ENCODE measurements at places on chromosomes 3 and 15.

DNA sequence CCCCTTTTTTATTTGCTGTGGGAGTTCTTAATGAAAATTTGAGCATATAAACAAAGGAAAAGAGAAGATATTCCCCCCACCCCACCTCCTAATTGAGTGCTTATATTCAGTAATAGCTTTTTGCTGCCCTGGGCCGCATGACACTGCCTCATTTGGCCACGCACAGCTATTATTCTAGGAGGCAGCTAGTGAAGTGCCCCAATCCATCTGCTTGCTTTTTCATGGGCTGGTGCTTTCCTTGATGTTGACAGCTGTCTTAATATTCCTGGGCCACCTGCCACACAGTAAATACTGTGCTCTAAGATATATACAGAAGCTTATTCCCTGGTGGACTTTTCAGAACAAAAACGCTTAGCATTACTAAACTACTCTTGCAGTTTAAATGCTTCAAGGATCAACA is 3.8 kb upstream of the CRYBG3 start:
- DNase-seq: no peak

- no peak for DNase-seq
These were observed 211.4 kb downstream of the IL5RA start for GRCh38 chr3:2898591-2899353.

DNA sequence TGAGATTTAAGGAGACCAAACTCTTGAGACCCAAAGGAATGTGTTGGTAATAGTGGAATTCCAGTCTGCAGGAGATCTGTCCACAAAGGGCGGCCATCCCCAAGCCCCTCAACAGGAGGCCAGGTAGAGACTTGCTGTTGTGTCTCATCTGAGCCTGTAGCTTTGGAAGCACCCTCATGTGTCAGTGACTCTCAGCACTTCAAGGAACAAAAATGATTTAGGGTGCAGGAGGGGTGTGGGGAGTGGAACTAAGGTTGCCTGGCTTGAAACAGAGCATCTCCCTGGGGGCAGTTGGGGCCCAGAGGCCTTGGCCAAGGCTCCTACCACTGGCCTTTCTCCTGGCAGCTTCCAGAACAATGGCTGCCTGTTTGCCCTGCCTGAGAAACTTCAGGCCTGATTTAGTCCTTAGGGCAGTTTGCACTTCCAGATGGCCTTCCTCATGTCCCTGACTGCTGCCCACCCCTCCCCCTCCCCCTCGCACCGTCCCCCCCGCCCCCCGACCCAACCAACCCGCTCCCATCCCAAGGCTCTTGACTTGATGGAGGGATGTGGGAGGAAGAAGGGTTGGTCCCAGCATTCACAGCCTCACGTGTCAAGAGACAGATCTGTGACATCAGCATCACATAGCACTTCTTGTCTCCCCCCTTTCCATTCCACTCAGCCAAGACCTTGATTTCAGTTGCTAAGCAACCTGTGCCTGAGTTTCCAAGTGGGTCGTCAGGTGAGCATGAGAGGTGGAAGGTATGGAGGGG is 77.1 kb downstream of the CORO2B start:
- no peak for DNase-seq

DNA sequence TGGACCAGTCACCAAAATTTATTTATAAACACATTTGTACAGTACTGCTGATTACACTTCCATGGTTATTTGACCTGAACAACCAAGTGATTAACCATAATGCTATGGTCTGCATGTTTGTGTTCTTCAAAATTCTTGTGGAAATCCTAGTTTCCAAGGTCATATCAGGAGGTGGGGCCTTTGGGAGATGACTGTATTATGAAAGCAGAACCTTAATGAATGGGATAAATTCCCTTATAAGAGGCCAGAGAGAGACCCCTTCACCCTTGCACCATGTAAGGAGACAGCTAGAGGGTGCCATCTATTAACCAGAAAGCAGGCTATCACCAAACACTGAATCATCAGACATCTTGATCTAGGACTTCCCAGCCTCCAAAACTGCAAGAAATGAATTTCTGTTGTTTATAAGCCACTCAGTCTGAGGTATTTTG is 1.9 kb downstream of the SCAPER start:
- DNase-seq: no peak

GRCh38 chr3:156300371-156300770 is 180.0 kb downstream of the KCNAB1 start:
- no peak for DNase-seq

DNA sequence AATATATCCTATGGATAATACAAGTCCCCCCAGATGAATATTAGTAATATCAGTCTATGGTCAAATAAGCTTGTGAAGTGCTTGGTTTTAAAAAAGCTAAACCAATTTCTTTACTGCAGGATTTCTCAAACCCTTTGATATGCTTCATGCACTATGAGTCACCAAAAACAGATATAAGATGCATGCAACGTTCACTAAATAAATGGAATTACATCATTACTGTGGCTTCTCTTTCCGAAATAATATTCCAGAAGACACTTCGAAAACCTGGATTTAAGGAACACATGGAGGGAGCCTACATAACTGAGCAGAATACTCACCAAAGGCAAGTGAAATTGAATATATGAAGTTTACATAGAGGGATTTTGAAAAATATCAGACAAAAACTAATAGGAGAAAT is 126.3 kb upstream of the ABI3BP start:
- no peak for DNase-seq

DNA sequence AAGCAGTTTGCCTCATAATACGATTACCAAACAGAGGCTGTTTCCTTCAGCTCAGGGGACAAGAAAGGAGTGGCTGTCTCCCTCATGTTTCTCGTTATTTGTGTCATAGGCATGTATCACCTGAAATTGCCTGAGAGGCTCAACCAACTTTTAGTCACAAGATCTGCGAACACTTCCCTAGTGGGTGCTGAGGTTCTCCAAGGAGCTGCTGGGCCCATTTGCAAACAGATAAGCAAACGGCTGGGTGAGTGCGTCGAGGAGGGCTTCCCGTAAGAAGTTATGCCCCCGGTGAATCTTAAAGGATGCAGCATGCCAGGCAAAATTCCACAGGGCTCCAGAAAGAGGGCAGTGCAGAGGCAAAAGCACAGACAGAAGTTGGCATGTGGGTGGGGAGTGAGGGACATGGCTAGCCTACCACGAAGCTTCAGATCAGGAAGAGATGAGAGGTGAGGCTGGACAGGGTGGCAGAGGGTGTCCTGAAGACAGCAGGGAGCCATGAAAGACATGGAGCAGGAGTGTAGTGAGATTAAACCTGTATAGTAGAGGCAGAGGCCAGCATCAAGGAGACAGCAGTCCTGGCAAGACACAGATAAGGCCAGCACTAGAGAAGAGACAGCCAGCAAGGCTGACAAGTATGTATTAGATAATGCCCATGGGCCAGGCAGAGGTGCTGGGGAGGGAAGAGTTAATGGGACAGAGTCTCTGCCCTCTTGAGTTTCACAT is 4.0 kb upstream of the GP9 start:
- no peak for DNase-seq

DNA sequence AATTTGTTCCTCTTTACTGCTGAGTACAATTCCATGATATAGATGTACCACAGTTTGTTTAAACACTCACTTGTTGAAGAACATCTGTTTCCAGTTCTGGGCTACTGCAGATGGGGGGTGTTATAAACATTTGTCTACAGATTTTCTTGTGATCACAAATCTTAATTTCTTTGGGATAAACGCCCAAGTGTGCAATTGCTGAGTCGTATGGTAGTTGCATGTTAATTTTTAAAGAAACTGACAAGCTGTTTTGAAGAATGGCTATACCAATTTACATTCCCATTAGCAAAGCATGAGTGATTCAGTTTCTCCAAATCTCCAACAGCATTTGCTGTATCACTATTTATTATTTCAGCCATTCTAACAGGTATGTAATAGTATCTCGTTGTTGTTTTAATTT is 242.0 kb upstream of the MRPL3 start:
- no peak for DNase-seq

GRCh38 chr15:70283511-70283910 is 185.8 kb upstream of the TLE3 start:
- no peak for DNase-seq
